ENCODE measurements at places on chromosomes 7 and 10.

- no peak for DNase-seq
Measured at GRCh38 chr7:2373124-2373556, 18.5 kb downstream of the EIF3B start.

DNA sequence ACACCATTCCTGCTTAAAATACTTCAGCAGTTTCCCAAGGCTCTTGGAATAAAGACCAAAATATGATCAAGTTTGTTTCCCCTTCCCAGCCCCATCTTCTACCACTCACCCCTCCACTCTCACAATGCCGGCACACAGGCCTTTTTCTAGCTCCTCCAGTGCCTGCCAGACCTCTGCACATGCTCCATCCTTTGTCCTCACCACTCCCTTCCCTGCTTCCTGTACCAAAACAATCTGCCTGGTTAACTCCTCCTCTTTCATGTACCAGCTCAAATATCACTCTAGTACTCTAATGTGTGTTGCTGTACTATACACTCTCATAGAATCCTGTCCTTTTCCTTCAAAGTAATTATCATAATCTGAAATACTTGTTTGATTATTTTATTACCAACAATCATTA, 19.4 kb downstream of the SCRN1 start:
- DNase-seq: no peak

DNA sequence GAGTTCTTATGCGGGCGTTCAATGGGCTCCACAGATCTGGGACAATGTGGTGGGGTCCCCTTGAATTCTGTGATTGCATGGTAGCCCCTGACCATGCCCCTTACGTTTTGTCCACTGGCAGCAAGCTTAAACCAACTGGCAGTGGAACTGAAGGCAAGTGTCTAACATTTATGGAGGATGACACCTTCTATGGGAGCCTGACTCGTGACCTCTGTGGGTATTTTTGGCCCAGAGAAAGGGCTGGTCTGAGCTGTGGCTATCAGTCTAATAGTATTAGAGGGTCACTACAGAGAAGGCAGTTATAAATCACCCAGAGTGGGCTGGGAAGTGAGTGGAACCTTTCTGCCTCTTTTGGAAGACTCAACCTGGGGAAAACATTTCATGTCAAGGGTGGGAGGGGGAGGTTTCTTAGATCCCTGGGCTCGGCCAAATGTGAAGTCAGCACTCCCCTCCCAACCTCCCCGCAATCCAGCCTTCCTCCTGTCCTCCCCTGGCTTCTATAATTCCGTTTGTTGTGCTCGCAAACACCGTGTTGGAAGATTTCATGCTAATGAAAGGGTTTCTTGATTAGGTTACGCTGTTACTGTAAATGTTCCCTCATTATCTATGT, 322.7 kb downstream of the RPS24 start:
- DNase-seq: no peak

DNA sequence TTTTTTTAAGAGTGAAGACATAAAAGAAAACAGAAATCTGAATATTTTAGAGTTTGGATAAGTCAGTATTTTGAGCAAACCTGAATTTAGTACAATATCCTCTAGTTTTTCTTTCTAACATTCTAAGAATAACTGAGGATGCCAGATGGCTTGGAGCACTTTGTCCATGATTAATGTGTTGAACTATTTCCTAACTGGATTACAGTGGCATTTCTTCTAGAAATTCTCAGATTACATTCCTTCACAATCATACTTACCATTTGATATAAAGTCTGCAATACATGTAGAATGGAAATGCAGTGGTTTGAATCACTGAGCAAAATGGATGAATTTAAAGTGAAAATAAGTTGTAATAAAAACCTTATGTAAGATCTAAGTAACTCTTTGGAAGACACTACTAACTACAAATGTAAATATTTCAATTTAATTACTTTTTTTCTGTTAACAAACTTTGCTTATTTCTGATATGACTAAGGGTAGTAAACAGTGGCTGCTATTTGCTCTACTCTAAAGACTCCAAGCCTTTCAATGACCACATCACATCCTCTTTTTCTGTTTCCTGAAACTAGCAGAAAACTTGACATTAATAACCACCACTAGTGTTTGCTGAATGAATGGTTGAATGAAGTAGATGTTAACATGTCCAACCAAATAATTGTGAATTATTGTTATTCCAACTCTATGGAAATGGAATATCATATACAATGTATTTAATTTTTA, 102.8 kb downstream of the PRKG1 start:
- DNase-seq: no peak

GRCh38 chr7:94412762-94413322, 18.1 kb downstream of the COL1A2 start:
- DNase-seq: no peak

- no peak for DNase-seq
Measured at GRCh38 chr10:73867126-73867807, 7.1 kb downstream of the CAMK2G start.

Measured in eye (tissue), 1 donor.